ENCODE measurements at places on chromosomes 7 and 10.

DNA sequence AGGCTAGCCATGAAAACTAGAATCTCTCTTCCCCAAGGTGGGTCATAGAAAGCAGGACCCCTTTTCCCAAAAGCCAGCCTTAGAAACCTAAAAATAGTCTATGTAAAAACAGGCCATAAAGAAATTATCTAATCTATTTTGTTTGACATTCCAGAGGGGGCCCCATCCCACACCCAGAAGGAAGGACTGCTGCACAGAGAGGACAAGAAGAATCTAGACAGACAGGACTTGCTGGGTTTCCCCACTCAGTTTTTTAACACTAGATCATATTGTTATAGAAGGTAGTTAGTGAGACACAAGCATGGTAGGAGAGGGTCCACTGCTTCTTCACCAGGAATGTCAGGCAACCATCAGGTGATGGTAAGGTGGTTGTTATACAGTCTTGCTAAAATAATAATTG lies 357.0 kb downstream of the LRRTM3 start:
- DNase-seq = no peak

- DNase-seq = no peak
Observed at GRCh38 chr10:17240096-17240495, 12.1 kb downstream of the VIM start.

DNA sequence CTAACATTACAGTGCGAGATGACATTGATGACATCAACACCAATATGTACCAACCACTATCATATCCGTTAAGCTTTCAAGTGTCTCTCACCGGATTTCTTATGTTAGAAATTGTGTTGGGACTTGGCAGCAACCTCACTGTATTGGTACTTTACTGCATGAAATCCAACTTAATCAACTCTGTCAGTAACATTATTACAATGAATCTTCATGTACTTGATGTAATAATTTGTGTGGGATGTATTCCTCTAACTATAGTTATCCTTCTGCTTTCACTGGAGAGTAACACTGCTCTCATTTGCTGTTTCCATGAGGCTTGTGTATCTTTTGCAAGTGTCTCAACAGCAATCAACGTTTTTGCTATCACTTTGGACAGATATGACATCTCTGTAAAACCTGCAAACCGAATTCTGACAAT lies 4.3 kb downstream of the GPR22 start:
- DNase-seq = no peak

DNA sequence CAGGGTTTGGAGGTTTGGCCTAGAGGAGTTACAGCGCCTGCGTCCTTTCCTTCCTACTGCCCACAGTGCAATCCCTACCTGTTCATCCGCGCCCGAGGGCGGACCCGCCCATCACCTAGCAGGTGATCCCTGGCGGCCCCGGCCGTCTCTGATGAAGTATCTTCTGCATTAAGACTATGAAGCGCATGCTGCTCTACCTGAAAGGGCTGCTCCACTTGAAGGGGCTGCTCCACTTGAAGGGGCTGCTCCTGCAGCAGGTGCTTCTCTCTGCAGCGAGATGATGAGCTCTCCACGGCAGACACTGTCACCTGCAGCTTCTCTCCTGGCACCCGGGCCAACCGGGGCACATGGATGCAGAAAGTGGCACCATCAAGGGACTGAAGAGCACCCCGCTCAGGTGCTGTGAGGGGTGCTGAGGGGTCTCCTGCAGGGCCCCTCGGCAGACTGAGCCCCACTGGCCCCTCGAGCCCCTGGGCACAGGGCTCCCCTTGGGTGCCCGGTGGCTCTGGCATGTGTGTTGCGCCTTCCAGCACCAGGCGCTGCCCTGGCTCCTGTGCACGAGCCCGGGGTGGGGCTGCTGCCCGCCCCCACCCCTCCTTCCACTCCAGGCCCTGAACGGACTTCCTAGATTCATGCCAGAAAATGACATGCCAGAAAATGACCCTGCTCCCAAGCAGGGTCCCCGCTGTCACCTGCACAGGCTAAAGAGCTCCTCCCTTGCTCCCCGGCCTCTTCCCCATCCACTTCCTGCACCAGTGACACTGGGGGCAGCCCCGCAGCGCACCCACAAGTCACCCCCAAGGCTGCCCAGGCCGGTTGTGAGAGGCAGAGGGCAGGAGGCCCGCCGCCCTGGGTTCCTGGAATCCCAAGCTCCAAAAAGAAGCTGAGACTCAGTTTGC lies 29.4 kb downstream of the WDR86 start:
- DNase-seq = no peak

DNA sequence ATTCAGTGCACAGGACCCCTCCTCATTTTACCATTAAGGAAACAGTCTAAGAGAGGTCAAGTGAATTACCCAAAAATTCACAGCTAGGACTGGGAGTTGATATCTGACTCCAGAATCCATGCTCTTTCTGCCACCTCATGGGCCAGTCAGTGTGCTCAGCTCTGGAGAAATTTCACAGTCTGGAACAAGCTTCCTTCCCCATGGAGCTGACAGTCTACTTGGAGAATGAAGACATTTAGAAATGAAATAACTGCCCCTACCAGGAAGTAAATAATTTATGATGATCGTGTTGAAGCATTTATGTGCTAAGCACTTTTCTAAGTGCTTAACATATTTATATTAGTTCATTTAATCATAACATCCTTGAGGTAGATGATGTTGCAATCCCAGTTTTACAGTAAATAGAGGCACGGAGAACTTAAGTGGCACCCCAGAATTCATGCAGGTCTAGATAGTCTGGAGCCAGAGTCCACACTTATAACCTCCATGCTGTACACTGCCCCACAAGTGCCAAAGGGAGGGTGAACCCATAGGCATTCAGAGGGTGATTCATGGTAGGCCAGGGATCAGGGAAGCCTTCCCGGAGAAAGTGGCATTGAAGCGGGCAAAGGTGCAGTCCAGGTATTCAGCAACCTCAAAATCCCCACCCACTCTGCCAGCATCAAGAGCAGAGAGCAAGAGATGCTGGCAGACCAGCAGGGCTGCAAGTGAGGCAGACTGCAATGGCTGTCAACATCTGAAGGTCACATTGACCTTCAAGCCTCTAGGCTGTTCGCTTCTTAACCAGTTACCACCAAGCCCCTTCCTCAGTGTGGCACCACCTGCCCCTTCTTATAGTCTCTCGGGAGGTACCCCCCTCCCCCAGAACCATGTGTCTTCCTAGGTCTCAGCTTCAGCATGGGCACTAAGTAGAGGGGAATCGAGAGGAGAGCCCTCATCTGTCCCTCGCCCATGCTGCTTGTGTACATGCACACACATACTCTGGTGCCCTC lies 38.4 kb upstream of the LRRC4 start:
- no peak for DNase-seq

DNA sequence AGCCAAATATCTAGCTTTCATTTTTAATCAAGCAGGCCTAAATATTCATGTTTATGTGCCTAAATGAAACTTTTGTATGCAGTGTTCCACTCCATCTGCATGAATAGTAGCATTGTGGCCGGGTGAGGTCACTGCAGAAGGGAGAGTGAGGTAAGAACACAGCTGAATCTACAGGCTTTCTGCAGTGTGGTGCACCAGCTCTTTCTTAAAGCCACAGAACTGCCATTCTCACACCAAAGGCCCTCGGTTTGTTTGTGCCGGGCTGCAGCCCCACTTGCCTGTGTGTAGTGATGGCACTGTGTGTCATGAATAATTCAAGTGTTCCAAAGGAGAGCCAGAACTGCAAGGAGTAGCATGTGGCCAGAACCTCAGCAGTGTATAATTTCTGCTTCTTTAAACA lies 204.1 kb downstream of the TRIL start:
- no peak for DNase-seq

- no peak for DNase-seq
Observed at GRCh38 chr7:91162436-91162835, 101.8 kb upstream of the FZD1 start.

DNA sequence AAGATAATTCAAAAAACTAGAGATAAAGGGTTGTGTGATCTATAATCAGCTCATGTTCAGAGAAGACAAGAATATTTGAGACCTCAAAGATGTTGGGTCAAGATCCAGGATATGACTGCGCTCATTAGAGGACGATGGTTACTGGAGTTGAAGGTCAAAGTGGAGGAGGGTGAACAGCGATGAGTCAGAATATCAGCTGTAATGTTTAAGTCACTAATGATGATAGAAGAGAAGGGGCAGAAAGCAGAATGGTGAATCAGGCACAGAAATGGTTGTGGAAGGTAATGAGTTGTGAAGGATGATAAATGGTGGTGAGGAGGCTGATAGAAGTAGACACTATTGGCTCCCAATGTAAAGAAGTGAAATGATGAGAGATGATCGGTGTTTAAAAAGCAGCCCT lies 540.3 kb downstream of the INHBA start:
- DNase-seq = no peak

DNA sequence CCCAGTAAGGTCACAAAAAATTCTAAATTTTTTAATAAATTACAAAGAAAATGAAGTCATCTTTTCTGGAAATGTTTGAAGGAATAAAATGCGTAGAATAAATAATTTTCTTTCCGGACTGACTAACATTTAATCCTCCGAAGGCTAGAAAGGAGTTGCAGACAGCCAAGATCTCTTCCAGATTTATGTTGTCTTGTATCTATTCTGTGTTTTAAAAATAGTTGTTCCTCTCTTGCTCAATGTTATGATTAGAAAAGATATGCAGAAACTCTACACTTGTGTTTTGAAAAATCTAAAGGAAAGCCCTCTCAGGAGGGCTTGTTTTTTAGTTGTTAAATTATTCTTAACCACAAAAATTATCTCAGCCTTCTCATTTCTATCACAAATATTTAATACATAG lies 70.7 kb downstream of the MACC1 start:
- no peak for DNase-seq

DNA sequence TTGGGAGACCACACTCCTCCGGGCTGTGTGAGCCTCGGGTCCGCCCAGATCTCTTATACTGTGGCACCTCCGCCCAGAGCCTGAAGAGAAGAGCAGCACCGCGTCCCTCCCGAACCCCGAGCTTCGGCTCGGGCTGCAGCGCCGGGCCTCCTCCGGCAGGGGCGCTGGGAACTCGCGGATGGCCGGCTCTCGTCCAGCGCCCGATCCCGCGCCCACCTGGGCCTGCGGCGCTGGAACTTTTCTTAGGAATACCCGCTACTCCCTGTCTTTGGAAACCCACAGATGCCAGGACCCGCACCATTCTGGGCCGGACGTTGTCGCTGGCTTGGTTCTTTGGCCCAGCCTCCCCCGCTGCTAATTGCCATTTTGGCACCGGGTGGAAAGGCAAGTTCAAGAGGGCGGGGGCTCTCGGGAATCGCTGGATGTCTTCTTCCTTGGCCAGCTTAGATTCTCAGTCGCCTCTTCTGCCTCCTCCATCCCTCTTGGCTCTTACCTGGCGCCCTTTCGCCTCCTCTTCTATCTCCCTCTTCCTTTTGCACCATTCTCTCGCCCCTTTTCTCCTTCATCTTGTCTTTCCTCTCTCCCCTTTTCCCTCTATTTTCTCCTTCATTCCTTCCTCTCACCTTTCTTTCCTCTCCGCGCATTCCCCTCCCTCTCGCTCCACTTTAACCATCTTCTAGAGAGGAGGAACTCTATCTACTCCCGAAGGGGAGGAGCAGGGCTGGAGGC lies 2.1 kb upstream of the SORCS3 start:
- peak; percentile 10 for DNase-seq

GRCh38 chr10:97224483-97225435 lies 39.0 kb upstream of the SLIT1 start:
- DNase-seq = no peak

DNA sequence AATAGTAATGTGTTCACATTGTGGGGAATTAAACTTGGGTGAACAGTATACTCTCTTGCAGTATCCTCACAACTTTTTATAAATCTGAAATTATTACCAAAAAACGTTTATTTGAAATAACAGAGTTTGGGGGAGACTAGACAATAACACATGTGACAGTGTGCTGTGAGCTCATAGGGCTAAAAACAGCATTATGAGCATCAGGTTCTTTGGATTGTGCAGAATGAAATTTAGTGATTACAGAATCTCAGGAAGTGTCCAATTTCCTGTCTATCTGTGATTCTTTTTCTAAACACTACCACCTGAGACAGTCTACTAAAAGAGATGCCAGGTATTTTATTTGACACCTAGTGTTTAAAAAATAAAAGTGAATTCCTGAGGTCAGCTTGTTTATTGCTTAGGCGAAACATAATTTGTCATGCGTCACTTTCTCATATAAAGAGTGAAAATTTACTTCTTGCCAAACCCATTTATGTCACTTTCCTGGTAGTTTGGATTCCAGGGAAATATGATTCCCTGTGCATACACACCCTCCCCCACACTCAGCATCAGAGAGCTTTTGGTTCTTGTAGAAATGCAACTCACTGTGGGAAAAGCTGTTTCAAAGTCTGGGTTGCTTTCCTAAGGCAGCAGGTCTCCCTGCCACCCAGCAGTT lies 71.2 kb downstream of the AOAH start:
- no peak for DNase-seq

- DNase-seq = no peak
Observed at GRCh38 chr7:92731335-92732063, 104.9 kb downstream of the CDK6 start.

- DNase-seq = no peak
Observed at GRCh38 chr7:20529260-20529659, 86.2 kb upstream of the ABCB5 start.

GRCh38 chr10:12742771-12743170 lies 258.7 kb downstream of the CCDC3 start:
- no peak for DNase-seq

GRCh38 chr10:306675-307185 lies 171.5 kb downstream of the ZMYND11 start:
- no peak for DNase-seq

GRCh38 chr10:93030409-93030808 lies 30.2 kb upstream of the CYP26C1 start:
- no peak for DNase-seq

DNA sequence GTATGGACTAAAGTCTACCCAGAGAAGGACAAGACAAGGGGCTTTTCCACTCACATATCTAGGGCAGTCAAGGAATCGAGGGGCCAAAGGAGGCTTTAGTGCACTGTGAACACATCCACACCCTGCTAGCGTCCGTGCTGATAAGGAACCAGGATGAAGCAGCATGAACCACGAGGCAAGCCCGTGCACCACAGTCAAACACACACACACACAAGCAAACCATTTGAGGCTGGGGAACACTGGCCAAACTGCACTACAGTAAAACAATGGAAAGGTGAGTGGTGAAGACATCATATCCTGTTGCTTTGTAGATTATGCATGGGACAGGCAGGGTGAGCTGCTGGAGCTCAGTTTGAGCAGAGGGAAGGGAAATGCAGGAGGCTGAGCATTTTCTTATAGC lies 177.4 kb upstream of the CDCA7L start:
- DNase-seq = no peak

GRCh38 chr10:115861864-115862263 lies 411.1 kb downstream of the GFRA1 start:
- no peak for DNase-seq

DNA sequence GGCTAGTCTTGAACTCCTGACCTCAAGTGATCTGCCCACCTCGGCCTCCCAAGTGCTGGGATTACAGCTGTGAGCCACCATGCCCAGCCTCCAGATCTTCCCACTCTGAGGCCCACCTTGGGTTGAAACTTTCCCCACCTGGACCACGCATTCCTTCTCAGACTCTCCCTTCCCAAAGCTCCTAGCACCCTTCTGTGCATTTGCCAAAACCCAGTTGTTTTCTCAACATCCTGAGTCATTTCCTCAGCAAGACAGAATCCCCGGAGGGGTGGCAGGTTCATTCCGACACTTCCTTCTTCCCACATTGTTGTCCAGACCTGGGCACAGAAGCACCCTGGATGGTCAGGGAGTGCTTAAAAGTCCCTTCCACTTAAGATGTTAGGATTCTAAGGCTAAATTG lies 28.9 kb downstream of the BAG3 start:
- DNase-seq = no peak

GRCh38 chr7:45617166-45617565 lies 43.0 kb downstream of the ADCY1 start:
- DNase-seq = no peak
